ENCODE measurements at places on chromosomes 7 and 10.

- H3K4me1 ChIP-seq: no peaks in the 10 kb centered on the region
- no peak overlapping the region for H3K27ac ChIP-seq
- no peak overlapping the region for H3K4me3 ChIP-seq
- H3K36me3 ChIP-seq: peaks cover 5% of the 10 kb centered on the region
Observed at GRCh38 chr7:13152755-13153154, 465.3 kb downstream of the ARL4A start.

DNA sequence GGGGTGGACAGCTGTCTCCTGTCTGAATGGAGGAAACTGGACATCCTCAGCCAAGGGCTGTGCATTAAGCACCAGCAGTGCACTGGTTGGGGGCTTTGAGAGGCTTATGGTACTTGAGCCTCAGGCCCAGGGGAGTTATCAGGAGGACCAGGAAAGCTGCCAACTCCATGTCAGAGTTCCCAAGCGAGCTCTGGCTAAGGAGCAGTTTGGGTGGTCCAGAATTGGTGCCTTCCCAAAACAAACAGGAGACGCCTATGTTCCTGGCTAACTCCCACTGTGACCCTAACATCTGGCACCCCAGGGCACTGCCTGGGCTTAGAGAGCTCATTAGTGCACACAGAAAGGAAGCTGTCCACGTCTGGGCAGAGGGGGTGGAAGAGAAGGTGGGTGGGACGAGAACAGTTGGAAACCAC is 408.6 kb upstream of the NPVF start:
- H3K36me3 ChIP-seq: no peaks in the 10 kb centered on the region
- H3K27ac ChIP-seq: no peak overlapping the region
- no peaks in the 10 kb centered on the region for H3K27me3 ChIP-seq

- no peaks in the 10 kb centered on the region for H3K36me3 ChIP-seq
- no peaks in the 10 kb centered on the region for H3K4me1 ChIP-seq
- H3K4me3 ChIP-seq: no peak overlapping the region
Observed at GRCh38 chr7:20304366-20304765, 26.3 kb upstream of the ITGB8 start.

DNA sequence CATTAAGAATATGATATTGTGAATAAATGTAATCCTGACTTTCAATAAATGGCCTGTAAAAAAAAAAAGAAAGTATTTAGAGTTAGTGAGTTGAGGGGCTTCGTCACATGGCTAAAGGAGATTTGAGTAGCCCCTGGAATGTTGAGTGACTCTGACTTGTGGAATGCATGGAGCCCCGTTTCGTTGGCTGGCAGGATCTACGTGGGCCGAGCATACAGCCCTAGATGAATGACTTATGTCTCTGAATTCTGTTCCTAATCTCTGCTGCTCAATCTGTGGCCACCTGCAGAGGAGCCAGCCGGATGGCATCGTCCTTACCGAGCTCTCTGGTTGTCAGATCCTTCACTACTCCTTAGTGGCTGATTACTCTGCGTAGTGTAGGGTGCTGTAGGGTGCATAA is 155.7 kb downstream of the MGMT start:
- peaks cover 9% of the 10 kb centered on the region for H3K4me1 ChIP-seq
- no peaks in the 10 kb centered on the region for H3K36me3 ChIP-seq
- no peaks in the 10 kb centered on the region for H3K27me3 ChIP-seq
- no peak for DNase-seq
- H3K27ac ChIP-seq: no peak overlapping the region

DNA sequence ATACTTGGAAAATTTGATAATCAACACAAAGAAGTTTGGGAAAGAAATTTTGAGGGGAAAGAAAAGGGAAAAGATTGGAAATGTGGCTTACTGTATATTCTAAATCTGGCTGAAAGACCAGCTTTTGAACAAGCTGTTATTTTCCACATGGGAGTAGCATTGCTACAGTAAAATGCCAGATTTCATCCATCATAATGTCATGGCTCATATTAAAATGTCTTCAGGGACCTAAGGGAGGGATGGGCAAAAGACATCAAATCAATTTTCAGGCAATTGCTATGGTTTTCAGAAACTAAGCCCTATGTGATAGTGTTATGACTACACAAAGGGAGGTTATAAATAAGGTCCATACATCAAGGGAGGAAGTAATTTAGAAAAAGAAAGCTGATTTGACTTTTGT is 1116.9 kb upstream of the CELF2 start:
- no peaks in the 10 kb centered on the region for H3K4me1 ChIP-seq
- DNase-seq: no peak
- no peaks in the 10 kb centered on the region for H3K27me3 ChIP-seq
- no peaks in the 10 kb centered on the region for H3K36me3 ChIP-seq
- H3K27ac ChIP-seq: no peak overlapping the region

GRCh38 chr7:767941-768731 is 41.1 kb upstream of the PRKAR1B start:
- H3K27me3 ChIP-seq: no peaks in the 10 kb centered on the region
- no peak overlapping the region for H3K4me3 ChIP-seq
- no peaks in the 10 kb centered on the region for H3K4me1 ChIP-seq
- H3K36me3 ChIP-seq: peaks cover 14% of the 10 kb centered on the region
- no peak for DNase-seq
